ENCODE measurements at places on chromosomes 4 and X.

GRCh38 chr4:8702020-8702495, 109.5 kb downstream of the CPZ start:
- DNase-seq: no peak

- DNase-seq: no peak
These were observed 648.7 kb upstream of the FRG1 start for GRCh38 chr4:189291939-189292338.

DNA sequence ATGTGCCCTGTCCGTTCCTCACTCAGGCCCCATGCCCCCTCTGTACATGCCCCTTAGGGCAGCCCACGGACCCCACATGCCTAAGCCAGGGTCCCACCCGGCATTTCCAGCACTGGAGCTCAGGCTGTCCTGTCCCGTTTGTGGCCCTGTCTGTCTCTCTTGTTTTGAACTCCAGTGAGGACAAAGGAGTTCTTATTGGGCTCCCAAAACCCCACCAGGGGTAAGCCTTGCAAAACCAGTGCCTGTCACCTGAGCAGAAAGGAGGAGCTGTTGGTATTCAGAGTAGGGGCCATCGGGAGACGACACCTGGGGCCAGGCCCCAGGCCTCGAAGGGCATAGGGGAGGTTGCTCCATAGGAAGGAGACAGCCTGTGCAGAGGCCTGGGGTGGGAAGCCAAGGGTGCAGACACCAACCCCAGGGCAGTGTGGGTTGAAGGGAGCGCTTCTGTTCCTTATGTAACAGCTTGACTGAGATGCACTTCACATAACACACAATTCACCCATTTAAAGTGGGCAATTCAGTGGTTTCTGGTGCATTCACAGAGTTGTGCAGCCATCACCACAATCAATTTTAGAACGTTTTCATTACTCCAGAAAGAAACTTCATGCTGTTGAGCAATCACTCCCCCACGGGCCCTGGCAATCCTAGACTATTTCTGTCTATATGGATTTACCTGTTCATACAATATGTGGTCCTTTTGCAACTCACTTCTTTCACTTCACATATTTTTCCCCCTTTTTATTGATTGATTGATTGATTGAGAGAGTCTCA, 31.7 kb downstream of the MAN2B2 start:
- DNase-seq: no peak

- DNase-seq: no peak
These were observed 20.8 kb downstream of the LIN54 start for GRCh38 chr4:82989575-82990429.

- no peak for DNase-seq
These were observed 54.9 kb downstream of the ABLIM2 start for GRCh38 chr4:8103421-8104390.

- no peak for DNase-seq
These were observed 22.1 kb downstream of the PPP1R2C start for GRCh38 chrX:42755815-42756214.

- DNase-seq: no peak
These were observed 11.4 kb downstream of the HTRA3 start for GRCh38 chr4:8280876-8281440.

DNA sequence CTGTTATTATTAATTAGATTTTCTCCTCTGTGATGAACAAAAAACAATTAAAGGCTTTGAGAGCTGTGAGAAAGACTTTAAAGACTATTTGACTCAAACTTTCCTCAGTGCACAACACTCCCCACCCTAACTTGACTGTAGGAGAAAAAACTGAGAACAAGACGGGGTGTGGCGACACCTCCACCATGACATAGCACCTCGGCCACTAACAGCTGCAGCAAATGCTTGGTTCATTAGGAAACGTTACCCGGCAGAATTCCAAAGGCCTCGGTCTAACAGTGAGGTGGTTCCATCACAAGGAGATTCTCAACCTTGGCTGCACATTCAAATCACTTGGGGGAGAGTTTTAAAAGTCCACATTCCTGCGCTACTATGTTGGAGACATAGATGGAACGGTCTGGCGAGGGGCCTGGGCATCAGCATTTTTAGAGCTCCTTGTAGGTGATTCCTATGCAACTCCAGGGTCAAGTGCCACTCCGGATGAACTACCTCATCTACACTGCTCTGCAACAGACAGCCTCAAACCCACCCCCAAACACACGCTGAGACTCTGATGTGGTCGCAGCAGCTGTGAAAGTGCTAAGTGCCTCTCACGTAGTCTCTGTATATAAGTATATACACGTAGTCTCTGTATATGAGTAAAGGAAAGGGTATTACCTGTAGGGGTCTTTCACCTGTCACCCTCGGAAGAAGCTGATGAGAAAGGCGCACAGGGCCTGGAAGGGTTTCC, 1.0 kb downstream of the FGFBP2 start:
- no peak for DNase-seq

- DNase-seq: no peak
These were observed 47.5 kb upstream of the RAP2C start for GRCh38 chrX:132266583-132267355.

DNA sequence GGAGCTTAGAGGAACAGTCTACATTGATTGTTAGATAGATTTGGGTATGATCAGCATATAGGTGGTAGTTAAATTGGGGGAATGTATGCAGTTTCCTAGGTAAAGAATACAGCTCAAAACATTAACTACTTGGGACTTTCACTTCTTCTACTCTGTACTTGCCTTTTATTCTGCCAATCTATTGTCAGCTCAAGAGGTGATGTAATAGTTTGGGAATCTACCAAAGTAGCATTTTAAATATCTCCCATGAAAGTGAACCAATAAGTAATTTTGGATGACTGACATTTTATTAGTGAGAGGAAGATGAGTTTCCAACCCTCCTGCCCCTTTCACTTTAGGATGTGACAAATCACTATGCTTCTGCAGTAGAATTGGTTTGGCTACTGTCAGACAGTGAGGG, 43.4 kb downstream of the NUDT6 start:
- no peak for DNase-seq

DNA sequence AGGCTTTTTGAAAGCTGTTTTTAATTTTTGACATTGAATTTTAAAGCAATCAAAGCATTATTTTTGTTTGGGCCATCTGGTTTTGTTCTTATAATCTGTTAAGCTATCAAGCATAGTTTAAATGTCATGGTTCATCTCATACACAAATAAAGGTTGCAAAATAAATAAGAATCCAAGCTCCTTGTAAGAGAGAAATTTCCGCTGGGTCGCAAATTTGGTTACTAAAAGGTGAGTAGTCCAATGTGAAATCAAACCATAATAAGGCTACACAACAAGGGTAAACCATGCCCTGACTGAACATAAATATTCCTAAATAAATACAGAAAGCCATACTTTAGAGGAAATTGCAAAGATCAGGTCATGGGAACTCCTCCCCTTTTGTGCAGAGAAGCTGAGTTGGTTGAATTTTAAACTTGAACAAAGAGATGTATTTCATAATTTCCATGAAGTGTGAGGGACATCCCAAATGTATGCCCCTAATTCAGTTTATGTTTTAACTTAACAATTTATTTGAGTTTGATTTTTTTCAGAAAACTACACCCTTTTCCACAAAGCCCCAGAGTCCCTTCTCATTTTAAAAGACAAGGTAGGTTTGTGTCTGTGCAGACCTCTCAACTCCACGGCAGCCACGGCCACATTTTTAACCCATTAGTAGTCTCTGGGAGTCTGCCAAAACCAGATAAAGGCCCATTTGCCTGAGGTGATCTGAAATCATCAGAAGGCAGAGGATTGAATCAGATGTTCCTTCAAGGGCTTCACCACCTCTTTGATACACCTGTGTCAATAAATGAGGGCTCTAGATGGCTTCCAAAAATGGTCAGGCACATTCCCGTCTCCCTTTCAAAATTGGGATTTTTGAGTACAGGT, 85.2 kb downstream of the PLAC1 start:
- DNase-seq: no peak

GRCh38 chrX:111411983-111412382, at the start of gene DCX:
Gene DCX (minus strand): TSS chrX:111412192. CDS start chrX:111410398, 1,794 bp downstream.
- no peak for DNase-seq

DNA sequence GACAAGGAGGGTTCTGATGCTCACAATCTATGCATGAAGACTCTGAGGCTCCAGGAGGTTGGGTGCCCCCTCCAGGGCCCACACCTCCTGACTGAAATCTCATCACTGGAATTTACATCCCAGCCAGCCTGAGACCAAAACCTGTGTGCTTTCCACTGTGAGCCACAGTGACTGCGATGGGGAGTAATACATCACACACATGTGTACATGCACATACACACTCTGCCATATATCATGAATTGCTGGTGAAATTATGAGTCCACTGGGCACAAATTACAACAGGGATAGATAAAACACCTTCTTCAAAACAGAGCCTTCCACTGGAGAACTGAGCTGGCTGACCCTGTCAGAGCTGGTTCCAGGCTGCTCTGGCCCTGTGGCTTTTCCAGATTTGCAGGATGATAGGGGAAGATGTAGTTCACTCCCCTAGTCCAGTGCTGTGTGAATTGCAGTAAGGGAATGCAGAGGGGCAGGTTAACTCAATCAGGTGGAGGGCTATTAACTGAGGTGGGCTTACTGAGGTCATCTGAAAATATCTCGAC, 35.8 kb upstream of the MSX1 start:
- DNase-seq: no peak

DNA sequence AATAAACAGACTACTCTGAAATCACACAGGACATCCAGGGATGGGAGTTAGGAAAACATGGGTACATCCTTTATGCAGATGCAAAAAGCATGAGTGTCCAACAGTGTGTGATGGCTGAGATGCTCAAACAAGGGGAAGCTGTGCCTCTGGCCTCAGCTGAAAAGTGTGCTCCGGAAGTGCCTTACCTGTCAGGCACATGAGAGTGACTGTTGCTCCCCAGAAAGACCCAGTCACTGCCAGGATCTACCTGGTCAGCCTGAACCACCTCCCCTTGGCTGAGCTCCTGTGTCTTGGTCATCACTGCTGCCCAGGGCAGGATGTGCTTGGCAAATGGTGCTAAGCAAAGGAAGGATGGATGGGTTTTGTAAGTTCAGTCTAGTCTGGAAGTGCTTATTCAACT, 4.0 kb downstream of the PPP2R2C start:
- no peak for DNase-seq

- no peak for DNase-seq
These were observed 98.6 kb upstream of the NR3C2 start for GRCh38 chr4:148540622-148541326.

GRCh38 chrX:24055043-24055356, 244 bp downstream of the EIF2S3 start:
- no peak for DNase-seq

DNA sequence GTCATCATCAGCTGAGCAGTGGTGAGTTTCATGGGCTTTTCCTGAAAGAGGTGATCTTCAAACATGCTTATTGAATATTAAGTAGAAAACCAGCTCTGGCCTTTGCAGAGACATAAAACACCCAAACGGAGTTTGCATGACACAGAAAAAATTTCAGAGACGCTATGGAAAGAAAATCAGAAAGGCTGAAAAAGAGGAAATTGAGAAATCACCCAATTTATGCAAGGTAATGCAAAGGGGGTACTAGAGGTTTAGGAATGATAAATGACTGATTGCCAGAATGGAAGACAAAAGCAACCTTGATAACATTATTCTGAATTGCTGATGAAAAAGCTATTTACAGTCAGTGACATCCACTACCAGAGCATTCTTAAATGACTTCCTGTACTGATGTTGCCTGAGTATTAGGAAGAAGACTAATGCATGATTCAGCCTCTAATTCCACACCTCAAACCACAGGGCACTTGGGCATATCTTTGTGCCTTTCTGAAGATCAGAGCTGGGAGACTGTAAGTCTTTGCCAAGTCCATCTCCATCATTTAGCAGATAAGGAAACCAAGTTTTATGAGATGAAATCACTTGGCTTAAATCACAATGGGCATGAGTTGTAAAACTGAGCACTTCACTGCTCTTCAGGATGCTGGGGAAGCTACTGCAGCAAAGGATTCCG, 565.7 kb downstream of the PPARGC1A start:
- DNase-seq: no peak

GRCh38 chr4:17163156-17163771, 264.8 kb upstream of the LDB2 start:
- no peak for DNase-seq

- DNase-seq: no peak
These were observed 601.3 kb downstream of the SPRY1 start for GRCh38 chr4:123997776-123998449.

DNA sequence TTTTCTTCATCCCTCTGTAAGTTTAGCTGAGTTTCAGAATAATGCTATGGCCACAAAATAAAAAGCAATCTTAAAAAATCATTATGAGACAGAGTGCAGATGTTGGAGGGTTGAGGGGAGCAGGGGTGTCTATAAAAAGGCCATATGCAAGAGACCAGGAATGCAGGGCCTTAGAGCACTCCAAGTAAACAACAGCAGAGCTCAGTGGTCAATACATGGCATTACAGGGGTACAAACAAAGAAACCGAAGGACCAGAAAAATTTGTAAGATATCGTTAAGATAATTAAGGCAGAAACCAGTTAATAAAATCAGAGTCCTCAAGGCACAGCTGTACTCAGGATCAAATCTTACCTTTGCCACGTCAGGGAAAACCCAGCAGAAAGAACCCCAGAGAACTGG, 28.4 kb upstream of the NDST3 start:
- DNase-seq: no peak

DNA sequence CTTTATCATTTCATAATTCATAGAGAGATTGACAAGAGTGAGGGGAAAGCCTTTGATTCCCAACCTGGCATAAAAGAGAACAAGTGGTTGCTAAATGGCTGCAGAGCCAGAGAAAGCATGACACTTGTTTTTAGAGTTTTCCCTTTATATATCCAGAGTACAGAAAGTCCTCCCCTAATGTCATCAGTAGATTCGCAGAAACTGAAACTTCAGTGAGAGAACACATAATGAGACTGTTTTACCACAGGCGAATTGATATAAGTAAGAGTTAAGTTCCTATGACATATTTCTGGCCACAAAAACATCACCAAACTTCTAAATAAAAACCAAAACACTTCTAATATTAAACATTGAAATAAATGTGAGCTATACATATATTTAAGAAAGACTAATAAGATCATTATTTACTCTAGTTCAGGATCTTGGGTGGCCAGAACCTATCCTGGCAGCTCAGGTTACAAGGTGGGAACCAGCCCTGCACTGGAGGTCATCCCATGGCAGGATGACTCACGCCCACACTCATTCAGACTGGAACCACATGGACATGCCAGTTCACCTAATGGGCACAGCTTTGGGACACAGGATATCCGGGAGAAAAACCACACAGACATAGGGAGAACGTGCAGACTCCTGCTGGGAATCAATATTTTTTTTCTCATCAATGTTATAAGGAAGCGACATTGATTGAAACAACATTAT, 35.5 kb downstream of the NWD2 start:
- no peak for DNase-seq

GRCh38 chr4:107255596-107255995, 219.5 kb upstream of the DKK2 start:
- no peak for DNase-seq

DNA sequence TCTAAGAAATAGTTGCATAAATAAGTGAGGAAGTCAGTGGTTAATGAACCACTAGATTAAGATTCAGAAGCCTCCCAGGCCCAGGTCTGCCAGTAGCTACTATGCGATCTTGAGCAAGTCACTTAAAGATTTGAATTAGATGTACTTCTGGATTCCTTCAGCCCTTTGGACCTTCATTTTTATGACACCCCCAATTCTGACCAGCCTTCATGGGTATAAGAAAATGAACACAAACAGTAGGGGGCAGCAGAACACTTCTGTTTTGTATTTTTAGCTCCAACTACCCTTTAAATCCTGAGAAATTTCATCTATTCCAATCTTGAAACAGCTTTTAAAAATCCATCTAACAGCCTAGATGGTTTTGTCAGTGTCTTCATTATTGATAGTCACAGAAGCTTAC, 19.0 kb downstream of the TMEM47 start:
- no peak for DNase-seq

- DNase-seq: no peak
These were observed 260.5 kb downstream of the DKK2 start for GRCh38 chr4:106775636-106776035.

Measured in cortex of kidney (tissue), 1 donor.